ENCODE measurements at places on chromosomes 7 and 10. TPM values are rescaled to one million over a fixed set of nuclear protein-coding genes. Genes with fewer than 3 reads are reported as not detected.

The ACADSB gene
- 109 TPM for total RNA-seq

The GPR146 gene
- 29.8 TPM for total RNA-seq

The LBX1 gene
- not detected for total RNA-seq

The GJD4 gene
- total RNA-seq = not detected

The CCDC146 gene
- 4.7 TPM for total RNA-seq

The PHYH gene
- total RNA-seq = 163 TPM

The ENTPD1 gene
- 7.7 TPM for total RNA-seq

The PRPS1L1 gene
- not detected for total RNA-seq

The CDC14C gene
- total RNA-seq = not detected

The SGCE gene
- 20.1 TPM for total RNA-seq

The STK31 gene
- not detected for total RNA-seq

The RAB19 gene
- total RNA-seq = not detected

The ITPRID1 gene
- total RNA-seq = not detected

The TAS2R5 gene
- total RNA-seq = 0.47 TPM

The WEE2 gene
- total RNA-seq = not detected

The NPY gene
- total RNA-seq = not detected

The NKX1-2 gene
- not detected for total RNA-seq

The LRRC4 gene
- 4.4 TPM for total RNA-seq

The ITGB1 gene
- 542 TPM for total RNA-seq

The ZNF107 gene
- total RNA-seq = 1.4 TPM

The PODXL gene
- 67.4 TPM for total RNA-seq

The GTF2IRD1 gene
- total RNA-seq = 15.8 TPM

The SLC26A3 gene
- 0.33 TPM for total RNA-seq

The SPDYE11 gene
- total RNA-seq = not detected

The SNCG gene
- total RNA-seq = 14.7 TPM

The UNC5B gene
- 15.6 TPM for total RNA-seq

The PLEKHS1 gene
- not detected for total RNA-seq

The IQCE gene
- total RNA-seq = 11.5 TPM

The ACTL6B gene
- not detected for total RNA-seq

The GBX1 gene
- total RNA-seq = 1.9 TPM

The HOXA3 gene
- not detected for total RNA-seq

The CFAP43 gene
- not detected for total RNA-seq

The PNLIP gene
- total RNA-seq = not detected

The C10orf105 gene
- total RNA-seq = 0.05 TPM

The PTPRN2 gene
- 1.3 TPM for total RNA-seq

The ACSM6 gene
- not detected for total RNA-seq

The SOSTDC1 gene
- total RNA-seq = 0.85 TPM

The GIMAP8 gene
- total RNA-seq = 11.0 TPM

The TRIM74 gene
- not detected for total RNA-seq

The FEZF1 gene
- total RNA-seq = not detected

The AKR1C1 gene
- 34.1 TPM for total RNA-seq

Measured in left ventricle myocardium inferior (tissue), 1 donor.